Effector CD8-positive, alpha-beta T cell (primary cell): ENCODE measurements at places on chromosomes 16 and 17.
A peak's percentile ranks its signal among the peaks of the same experiment; 100 is the strongest.

- no peak for DNase-seq
These were observed 24.5 kb downstream of the OR1D5 start for GRCh38 chr17:3038941-3039340.

DNA sequence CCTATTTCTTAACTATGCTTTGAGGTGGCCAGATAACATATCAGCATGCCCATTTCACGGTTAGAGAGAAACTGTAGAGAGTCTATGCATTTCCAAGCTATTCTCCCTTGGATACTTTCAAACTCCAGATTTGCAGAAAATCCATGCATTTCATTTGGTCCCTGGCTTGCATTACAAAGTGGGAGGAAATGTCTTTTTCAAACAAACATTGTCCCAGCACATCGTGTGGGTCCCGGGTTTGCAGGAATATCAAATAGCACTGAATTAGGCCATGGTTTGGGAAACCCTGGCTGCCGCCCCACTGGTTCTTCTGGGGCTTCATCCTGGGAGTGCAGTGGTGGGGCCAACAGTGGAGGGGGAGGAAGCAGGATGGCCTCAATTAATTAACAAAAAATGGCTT, 171.9 kb downstream of the IRX5 start:
- DNase-seq: no peak

DNA sequence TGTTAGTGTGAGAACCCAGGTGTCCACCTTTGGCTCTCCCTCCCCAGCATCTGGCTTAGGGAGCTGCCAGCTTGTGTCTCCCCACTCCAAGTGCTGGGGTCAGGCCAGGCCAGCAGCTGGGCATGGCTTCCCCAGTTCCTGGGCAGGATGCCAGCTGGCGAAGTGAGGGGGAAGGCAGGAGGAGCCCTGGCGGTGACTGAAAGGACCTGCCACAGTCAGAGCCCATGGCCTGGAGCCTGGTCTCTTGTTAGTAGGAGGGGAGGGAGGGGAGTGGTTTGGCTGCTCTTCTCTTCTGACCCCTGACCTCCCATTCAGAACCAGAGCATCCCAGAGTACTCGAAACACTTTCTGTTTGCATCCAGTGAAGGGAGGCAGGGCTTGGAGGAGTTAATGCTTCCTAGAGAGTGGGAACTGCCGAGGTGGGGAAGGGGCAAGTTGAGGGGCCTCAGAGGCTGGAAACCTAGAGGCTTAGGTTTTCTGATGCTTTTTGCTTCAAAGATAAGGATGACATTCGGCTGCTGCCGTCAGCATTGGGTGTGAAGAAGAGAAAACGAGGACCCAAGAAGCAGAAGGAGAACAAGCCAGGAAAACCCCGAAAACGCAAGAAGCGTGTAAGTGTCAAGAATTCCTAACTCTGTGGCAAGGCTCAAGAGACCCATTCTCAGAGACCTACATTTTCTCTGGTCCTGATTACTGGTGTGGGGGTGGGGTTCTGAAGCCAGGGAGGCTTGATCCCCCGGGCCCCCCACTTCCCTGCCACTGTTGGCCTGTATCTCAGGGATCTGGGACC, 772 bp downstream of the CHD3 start:
- DNase-seq: peak; percentile 21

DNA sequence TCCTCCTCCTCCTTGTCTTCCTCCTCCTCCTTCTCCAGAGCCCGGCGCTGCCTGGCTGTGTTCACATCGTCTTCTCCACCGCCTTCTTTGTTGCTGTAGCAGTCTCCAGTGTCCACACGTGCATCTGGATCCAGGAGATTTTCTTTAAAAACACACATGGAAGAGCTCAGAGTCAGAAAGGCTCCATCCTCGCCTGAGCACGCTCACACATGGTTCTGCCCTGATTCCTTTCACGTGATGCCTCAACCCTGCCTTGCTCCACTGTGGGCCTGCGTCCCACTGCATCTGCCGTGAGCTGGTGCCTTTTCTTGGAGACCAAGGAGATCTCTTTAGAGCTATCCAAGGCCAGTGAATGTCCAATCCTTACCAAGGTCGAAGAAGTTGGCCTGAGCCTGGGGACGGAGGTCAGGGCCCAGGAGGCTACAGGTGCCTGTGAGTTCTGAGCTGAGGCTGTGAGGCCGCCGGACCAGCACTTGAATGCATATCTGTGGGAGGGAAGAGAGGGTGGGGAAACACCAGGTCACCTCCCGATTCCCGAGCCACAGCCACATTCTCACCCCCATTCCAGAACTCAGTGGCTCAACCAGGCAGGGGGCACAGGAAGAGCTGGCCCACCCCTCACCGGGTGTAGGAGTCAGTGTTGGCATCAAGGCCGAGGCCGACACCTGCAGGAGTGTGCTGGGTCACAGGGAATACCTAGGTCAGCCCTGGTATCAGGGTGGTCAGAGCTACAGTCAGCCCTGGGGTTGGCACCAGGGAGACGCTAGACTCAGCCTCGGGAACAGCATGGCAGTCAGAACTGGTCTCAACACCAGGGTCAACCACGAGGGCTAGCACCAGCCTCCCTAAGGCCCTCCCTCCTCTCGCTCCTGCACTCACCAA, 37.6 kb downstream of the HASPIN start:
- DNase-seq: no peak

GRCh38 chr17:65109990-65110680, 27.0 kb upstream of the RGS9 start:
- DNase-seq: no peak

GRCh38 chr16:11399261-11399831, 54.1 kb downstream of the RMI2 start:
- no peak for DNase-seq

GRCh38 chr16:87201052-87201451, 116.1 kb downstream of the C16orf95 start:
- no peak for DNase-seq

GRCh38 chr16:28494121-28494851, at the start of gene APOBR:
Gene APOBR (plus strand): TSS chr16:28494643. CDS start chr16:28494682, 39 bp downstream.
- DNase-seq: peak; percentile 73

- DNase-seq: no peak
These were observed 183.5 kb downstream of the KCNJ2 start for GRCh38 chr17:70352834-70353233.

DNA sequence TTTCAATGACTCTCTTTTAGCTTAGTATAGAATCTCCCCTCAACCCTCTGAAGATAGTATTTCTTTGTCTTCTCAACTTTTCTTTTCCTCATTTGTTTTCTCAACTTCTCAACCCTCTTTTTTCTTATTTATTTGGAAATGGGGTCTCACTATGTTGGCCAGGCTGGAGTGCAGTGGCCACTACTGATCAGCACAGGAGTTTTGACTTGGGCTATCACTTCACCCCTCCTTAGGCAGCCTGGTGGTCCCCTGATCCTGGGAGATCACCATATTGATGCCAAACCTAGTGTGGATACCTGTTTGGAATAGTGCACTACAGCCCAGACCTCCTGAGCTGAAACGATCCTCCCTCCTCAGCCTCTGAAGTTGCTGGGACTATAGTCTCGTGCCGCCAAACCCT, 79.8 kb downstream of the PITPNC1 start:
- DNase-seq: no peak

DNA sequence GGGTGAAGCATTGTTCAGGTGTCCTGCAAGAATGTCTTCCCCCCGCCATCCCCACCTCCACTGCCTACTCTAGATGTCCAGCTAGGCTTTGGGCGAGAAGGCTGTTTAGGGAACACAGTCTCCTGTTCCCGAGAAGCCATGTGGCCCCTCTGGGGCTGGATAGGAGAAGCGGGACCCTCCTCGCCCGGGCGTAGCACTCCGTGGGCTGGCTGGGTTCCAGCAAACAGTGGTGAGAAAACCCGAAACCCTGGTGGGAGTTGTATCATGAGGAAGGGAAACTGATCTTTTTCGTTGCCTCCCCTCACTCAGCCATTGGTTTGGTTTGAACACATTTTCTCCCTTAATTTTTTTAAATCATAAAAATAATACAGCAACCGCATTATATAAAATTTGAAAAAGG, 56.6 kb downstream of the IRF8 start:
- no peak for DNase-seq

GRCh38 chr17:63450551-63450950, 4.4 kb upstream of the CYB561 start:
- no peak for DNase-seq

GRCh38 chr17:80960037-80960796, 31.4 kb upstream of the CHMP6 start:
- DNase-seq: no peak

DNA sequence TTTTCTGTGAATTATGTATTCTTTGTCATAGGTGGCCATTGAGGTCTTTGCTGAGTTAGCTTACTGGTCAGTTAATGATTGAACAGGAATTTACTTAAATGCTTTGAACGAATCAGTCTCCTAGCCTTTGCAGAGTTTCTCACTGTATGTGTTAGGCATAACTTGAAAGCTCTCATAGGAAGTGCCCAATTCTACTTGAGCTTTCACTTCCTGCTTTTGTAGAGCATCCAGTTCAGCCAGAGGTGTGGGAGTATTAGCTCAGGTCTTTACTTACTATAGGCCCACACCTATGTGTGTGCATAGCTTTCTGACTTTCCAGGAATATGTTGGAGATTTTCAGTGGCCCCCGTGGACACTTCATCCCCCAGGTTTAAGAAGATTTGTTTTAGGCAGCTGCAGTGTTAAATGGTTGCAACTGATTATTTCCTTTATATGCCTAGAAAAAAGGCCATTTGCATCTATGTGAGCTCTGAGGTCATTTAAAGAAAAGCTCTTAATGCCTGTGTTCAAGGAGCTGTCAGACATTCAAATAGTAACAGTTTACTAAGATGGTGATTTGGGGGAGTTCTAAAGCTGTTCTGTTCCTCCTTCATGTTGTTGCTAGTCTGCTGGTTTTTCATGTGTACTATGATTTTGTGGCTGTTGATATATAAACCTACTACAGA, 62.3 kb downstream of the PHKB start:
- DNase-seq: no peak

GRCh38 chr17:30148376-30148775, 31.8 kb downstream of the NSRP1 start:
- no peak for DNase-seq

GRCh38 chr17:77844681-77845080, 113.8 kb upstream of the TNRC6C start:
- DNase-seq: no peak

- no peak for DNase-seq
These were observed 2.9 kb downstream of the ZBTB4 start for GRCh38 chr17:7476494-7476893.

- DNase-seq: no peak
These were observed 8.7 kb downstream of the CLEC19A start for GRCh38 chr16:19294156-19294649.

DNA sequence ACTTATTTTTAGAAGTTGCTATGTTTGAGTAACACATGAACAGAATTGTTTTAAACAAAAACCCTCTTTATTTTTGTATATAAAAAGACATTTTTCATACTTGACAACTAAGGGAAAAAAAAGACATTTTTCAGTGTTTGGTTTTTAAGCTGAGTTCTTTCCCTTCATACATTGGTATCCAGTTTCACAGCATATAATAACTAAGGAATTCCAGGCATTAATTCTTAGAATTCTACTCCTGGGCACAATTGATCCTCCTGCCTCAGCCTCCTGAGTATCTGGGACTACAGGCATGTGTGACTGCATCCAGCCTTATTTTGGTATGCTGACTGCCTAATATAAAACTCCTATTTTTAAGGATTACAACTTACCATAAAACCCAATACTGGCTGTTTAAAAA, 8.4 kb downstream of the FBXO47 start:
- no peak for DNase-seq

DNA sequence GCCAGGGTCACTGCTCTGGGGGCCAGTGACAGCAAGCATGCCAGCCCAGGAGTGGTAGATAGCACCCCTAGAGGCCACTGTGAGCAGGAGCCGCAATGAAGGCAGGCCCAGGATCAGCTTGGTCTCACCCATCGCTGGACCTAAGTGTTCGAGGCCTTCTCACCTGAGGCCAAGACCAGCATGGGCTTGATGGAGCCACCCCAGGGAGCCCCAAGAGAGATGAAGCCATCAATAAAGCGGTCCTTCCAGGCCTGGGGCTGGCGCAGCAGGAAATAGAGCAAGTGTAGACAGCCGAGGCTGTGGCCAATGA, 1.8 kb downstream of the LCAT start:
- no peak for DNase-seq

- no peak for DNase-seq
These were observed 55.0 kb downstream of the ZNF423 start for GRCh38 chr16:49800876-49801275.

DNA sequence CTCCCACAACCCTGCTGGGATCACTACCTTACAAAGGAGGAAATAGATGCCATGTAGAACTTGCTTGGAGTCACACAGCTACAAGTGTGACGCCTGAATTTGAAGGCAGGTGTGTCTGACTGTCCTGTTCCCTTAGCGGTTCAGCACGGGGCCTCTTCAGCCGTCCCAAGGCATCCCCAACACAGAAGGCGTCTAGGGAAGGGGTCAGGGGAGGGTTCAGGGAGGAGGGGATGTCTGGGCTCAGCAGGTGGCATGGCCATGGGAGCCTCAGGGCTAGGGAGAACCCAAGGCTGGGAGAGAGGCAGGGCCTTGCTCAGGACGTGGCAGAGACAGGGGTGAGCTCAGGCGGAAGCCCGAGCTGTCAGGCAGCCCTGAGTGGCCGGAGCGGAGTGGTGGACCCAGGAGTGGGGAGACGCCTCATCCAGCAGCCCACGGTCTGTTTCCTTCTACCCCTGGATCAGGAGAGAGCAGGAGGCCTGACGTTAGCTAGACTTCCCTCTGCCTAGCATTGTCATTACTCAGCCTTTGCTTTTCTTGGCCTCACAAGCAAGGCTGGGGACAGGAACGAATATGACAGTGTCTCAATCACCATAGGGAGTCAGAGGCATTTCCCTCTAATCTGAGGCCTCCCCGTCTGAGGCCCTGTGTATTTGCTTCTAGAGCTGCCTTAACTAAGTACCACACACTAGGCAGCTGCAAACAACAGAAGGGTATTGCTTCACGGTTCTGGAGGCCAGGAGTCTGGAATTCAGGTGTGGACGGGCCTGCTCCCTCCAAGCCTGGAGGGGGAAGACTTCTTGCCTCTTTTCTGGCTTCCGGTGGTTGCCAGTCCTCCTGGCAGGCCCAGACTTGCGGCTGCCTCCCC, 31.3 kb upstream of the ANKRD40CL start:
- no peak for DNase-seq

DNA sequence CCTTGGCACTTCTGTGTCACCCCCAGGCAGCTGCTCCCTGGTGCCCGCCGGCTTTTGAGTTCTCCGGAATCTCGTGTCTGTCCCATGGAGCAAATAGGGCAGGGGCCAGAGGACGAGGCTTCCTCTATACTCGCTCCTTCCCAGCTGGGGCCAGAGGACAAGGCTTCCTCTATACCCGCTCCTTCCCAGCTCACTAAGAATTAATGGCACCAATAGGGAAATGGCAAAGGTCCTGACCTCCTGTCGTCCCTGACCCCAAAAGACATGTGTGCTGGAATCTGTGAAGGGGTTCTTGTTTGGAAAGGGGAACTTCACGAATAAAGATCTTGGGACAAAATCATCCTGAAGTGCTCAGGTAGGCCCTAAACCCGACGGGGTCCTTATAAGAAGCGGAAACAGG, 7.6 kb downstream of the SGSH start:
- DNase-seq: no peak

- no peak for DNase-seq
These were observed 11.5 kb downstream of the ZNF276 start for GRCh38 chr16:89732918-89733242.
